ENCODE measurements at places on chromosomes 7 and 10.

DNA sequence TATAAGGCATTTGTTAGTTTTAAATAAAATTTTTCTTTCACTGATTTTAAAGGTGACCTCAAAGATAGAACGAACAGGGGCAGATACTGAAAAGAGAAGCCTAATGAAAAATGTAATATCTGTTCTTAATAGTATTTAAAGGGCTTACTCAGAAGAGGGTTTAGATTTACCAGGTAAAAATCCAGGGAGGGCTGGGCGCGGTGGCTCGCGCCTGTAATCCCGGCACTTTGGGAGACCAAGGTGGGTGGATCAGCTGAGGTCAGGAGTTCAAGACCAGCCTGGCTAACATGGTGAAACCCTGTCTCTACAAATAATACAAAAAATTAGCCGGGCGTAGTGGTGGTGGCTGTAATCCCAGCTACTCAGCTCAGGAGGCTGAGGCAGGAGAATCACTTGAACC is 108.3 kb upstream of the CNTNAP2 start:
- no peak for DNase-seq

GRCh38 chr7:2120251-2120660 is 112.5 kb downstream of the MAD1L1 start:
- DNase-seq: no peak

- DNase-seq: peak; percentile 27
Observed at GRCh38 chr7:23299770-23300300, 696 bp downstream of the MALSU1 start.

DNA sequence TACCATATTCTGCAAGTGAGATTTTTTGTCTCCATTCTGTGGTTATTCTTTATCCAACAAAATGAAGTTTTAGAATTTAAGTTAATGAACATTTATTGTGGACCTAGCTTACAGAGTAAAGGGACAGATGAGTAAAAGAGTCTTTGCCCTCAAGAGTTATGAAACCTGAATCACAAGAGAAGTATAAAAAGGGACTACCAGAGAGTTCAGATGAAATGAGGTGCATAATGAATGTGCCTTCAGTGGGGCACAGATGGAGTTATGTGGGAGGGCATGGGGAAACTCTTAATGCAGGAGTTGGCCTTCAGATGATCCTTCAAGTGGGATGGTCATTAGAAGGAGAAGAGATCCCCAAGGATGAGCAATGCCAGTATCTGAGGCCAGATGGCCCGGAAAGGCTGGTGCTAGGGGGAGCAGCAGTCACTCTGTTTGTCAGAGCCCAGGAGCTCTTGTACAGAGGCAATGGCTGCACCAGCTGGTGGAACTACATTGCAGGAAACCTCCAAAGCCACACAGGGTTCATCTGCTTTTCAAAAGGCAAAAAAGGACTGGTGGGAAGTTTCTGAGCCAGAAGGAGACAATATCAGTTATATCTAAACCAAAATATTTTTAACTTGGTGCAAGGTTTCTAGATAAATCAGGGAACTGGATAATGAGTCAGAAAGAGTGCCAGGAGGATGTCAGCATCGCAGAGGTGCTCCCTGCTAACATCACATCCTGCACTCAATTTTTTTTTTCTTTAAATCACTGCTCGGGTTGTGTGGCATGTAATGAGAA is 162.0 kb downstream of the KLF6 start:
- peak; percentile 8 for DNase-seq

DNA sequence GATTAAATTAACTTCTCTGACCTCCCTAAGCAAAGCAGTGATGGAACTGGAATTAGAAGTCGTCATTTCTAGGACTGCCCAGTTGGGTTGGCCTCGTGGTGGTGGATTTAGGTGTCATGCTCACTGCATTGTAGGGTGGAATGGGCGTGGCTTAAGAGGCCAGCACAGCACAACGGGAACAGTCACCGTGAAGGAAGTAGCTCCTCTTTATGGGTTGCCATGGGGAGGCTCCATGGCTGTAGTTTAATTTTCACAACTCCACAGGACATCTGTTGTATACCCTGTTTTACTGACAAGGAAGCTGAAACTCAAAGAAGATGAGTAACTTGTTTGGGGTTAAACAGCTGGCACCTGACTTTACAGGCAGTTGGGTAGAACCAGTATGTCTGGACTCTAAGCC is 208.3 kb downstream of the CELF2 start:
- no peak for DNase-seq

DNA sequence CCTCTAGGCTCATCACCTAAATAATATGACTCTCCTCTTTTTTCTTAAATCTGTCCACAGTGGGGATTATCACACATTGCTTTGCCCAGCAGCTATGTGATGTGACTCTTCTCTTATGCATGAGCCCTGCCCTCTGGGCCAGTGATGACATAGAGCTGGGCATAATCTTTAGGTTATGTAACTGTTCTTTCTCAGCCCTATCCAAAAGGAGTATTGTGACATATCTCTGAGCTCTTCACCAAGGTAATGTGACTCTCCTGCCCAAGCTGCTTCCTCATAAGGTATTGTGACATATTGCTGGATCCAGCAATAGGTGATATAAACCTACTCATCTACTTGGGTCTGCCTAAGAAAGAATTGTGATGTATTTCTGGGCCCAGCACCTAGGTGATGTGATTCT is 37.7 kb upstream of the ZNF107 start:
- no peak for DNase-seq
